ENCODE measurements at places on chromosomes 5 and 9. TPM values are rescaled to one million over a fixed set of nuclear protein-coding genes. Genes with fewer than 3 reads are reported as not detected.

GRCh38 chr9:88950341-88951154 lies 40.7 kb upstream of the S1PR3 start:
- DNase-seq = no peak

Gene WDR31
- 5.4 TPM for polyA plus RNA-seq

- peak; percentile 73 for DNase-seq
These were observed 49.6 kb upstream of the UBAC1 start for GRCh38 chr9:136010615-136011361.

DNA sequence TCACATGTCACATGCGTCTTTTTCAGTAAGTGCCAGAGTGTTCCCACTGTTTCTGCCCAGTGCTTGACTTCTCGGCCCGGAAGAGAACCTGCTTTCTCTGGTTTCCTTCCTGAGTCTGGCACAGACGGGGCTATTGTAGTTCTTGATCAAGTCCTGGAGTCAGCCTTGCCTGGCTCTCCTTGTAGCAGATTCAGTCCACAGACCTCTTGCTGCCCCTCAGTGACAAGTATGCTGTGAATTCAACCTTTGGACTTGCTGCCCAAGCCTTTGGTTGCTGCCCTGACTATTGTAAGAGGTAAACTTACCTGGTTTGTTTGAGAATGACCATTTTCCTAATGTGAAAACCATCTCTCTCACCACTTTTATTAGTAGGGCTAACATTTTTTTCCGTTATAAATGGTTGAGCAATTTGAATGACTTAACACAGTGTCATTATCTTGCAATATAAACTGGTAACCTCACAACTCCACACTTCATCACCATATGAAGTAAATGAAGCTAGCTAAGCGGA lies 24.7 kb downstream of the ZBTB34 start:
- no peak for DNase-seq

GRCh38 chr5:32551865-32552264 lies 33.5 kb upstream of the SUB1 start:
- DNase-seq = no peak

GRCh38 chr5:137248527-137248926 lies 250.6 kb downstream of the SPOCK1 start:
- DNase-seq = no peak

- DNase-seq = no peak
These were observed 73.8 kb upstream of the KLF9 start for GRCh38 chr9:70488098-70488792.

DNA sequence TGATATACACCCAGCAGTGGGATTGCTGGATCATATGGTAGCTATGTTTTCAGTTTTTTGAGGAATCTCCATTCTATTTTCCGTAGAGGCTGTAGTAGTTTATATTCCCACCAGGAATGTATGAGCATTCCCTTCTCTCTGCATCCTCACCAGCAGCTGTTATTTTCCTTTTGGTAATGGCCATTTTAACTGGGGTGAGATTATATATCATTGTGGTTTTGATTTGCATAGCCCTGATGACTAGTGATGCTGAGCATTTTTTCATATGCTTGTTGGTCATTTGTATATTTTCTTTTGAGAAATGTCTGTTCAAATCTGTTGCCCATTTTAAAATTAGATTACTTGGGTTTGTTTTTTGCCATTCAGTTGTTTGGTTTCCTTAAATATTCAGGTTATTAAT lies 11.2 kb upstream of the PPIC start:
- no peak for DNase-seq

DNA sequence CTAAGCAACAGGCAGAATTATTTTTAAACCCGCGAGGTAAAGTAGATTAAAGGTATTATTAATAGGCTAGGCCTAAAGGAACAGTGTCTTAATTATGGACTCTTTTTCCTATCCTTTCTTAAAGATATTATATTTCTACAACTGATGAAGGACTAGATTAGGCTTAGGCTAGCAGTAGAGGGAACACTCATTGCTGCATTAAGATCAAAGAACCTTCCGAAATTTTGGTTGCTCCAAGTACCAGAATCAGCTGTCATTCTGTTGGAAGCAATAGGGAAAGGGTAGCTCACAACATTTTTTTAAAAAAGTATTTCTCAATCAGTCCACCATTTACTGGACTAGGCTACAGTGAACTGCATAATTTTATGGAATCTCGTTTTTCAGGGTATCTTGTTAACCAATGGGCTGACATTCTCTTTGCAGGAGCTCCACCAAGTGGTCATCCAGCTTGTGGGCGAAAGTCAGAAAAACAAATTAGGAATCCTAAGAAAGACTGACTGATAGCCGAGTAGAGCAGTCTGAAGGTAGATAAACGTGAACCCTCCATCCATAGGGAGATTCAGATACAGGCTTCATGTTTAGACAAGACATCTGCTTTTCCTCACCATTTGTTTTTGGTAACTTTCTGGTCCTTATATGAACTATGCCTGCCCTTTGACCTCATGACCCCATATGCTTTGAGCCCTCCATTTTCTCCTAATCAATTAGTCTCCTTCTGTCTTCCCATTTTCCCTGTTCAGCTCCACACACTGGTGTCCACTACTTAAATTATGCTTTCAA lies 103.6 kb upstream of the CHD1 start:
- peak; percentile 47 for DNase-seq

Gene FAM163B
- 2.0 TPM for polyA plus RNA-seq

DNA sequence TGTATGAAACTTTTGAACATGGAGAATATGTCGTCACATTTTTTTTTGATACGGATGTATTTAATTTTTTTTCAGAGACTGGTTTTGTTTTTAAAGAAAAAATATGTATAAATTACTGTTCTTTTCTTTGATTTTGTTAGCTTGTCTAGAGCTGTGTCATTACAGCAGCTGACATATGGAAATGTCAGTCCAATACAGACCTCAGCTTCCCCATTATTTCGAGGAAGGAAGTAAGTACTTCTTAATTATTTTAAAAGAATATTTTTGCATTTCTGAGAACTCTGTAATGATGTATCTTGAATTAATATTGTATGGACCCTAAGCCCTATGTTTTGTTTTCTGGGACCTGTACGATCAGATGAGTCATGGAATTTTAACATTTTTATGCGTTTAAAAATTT lies 7.6 kb downstream of the TENT2 start:
- DNase-seq = no peak

DNA sequence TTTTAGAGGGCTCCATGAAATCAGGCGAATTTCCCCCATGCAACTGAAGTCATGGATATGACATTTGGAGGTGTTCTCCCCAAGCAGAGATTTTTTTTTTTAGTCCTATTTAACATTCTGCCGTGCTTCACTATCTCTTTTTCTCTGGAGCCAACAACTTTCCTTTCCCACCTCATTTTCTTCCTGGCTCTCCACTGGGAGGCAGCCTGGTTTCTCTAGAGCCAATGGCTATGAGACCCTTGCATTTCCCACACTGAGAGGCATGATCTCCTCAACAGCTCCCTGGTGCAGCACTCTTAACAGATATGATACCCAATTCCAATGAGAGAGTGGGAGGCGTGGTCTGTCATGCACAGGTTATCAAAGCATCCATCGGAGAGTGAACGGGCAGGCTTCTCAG lies 310.8 kb downstream of the DRD1 start:
- DNase-seq = no peak

- DNase-seq = no peak
These were observed 28.3 kb downstream of the TPD52L3 start for GRCh38 chr9:6356441-6356840.

- DNase-seq = peak; percentile 82
These were observed 182.1 kb downstream of the DMRT2 start for GRCh38 chr9:1231998-1232919.

DNA sequence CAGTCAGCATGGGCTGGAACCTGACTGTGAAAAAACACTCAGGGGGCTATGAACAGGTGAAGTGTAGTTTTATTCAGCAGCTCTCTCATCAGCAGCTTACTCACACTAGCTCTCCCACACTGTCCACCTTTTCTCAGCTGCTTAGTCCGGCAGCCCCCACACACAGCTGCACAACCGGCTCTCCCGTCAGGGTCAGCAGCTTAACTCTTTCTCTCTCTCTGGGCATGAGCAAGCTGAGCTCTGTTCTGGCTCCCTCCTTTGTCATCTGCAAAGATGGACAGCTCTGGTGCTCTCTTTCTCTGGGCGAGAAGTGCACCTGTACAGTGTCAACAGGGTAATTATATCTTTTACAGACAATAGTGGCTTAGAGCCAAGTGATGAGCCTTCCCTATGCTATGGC lies 8.2 kb downstream of the DMAC1 start:
- DNase-seq = no peak

GRCh38 chr9:95511616-95511931 lies 5.2 kb downstream of the PTCH1 start:
- no peak for DNase-seq

GRCh38 chr9:347667-348292 lies 133.1 kb downstream of the DOCK8 start:
- no peak for DNase-seq

DNA sequence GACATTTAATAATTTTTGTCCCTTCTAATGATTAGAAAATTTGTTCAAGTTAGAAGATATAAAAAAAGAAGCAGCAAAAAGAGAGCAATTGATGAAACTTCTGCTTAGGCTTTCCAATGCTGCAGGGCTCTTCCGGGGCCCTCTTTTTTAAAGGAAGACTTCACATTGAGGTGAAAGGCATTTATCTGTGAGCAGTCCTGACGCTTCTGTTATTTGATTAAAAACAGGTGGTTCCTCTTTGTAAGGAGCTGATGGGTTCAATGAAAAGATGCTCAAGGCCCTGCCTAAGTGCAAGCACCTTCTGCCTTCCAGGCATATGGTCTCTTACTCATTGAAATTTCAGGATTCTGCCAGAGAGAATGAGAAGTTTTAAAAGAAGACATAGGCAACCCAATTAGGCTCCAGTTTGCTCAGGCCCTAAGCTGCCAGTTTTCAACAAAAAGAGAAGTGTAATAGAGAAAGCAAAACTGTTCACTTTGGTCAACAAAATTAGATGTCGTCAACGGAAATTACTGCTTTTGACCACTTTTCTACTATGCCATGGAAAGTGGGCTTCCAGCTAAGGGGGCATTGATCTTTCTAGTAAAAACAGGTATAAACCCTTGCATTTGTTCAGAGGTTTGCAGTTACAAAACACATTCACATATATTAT lies 100.2 kb downstream of the INSYN2B start:
- DNase-seq = no peak

Gene BTNL3
- polyA plus RNA-seq = 0.11 TPM

GRCh38 chr5:82356808-82357671 lies 78.9 kb upstream of the RPS23 start:
- DNase-seq = peak; percentile 91

Gene OR1L4
- polyA plus RNA-seq = not detected

DNA sequence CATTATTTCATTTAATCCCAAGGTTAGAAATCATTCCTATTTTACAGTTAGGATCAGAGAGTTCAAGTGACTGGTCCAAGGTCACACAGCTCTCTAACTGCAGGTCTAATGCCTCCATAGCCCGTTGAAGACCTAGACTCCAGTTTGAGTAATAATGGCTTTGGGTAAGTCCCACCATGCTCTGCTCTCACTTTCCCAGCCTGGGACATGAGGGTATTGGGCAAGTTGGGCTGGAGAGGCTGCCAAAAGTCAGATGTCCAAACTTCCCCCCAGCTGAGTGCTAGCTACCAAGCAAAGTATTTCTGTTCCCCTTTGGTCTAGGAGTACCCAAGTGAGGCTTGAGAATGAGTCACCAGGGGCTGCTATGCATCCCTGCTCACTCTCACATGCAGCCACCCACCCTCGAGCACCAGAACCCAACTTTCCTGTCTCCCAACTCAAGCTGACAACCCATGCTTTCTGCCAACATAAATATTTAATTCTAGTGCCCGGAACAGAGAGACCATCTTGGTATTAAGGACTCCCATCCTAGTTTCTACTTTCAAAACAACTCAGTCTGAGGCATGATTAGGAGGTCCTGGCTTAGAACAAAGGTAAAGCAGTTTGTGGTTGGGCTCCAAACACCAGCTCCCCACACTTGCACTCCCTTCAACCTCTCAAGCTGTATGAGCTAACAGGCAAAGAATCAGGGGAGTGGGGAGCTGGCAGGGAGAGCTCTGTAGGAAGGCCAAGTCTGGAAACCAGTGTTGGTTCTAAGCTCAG lies 236.5 kb upstream of the TRIM32 start:
- DNase-seq = no peak

DNA sequence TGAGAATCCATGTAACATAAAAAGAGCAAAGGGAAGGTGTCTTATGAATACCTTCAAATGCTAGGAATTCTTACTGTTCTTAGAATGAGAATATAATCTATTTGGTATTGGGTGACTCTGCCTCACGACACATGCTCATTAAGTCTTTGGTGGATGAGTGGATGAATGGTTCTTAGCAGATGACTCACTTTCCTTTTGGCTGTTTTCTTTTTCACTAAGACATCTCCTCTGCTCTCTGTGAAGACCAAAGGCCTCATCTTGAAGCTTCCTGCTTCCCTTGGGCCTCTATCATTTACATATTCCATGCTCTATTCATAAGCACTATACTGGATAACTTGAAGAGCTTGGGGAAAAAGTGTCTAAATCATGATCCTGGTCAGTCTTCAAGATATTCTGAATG lies 468.1 kb downstream of the SPATA31D1 start:
- no peak for DNase-seq

DNA sequence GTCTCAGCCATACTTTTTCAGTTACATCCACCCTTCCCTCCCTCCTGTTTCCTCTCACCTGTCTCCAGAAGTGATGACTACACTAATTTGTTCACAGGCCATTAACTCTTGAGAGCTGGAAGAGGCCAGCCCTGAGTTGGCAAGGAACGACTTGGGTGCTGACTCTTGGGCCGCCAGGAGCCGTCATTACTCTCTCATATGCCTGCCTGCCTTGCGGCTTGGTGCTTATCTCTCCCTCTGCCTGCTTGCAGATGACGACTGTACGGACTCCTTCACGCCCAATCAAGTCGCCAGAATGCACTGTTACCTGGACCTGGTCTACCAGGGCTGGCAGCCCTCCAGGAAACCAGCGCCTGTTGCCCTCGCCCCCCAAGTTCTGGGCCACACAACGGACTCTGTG lies 66.1 kb downstream of the PAPPA start:
- DNase-seq = peak; percentile 45

Gene CFAP77
- 4.3 TPM for polyA plus RNA-seq

DNA sequence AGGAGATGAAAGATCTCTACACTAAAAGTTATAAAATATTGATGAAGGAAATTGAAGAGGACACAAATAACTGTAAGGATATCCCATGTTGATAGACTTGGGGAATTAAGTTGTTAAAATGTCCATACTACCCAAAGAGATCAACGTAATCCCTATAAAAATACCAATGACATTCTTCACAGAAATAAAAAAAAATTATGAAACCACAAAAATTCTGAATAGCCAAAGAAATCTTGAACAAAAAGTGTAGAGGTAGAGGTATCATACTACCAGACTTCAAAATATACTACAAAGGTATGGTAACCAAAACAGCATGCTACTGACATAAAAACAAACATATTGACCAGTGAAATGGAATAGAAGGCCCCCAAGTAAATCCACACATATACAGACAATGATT lies 71.5 kb upstream of the ELL2 start:
- no peak for DNase-seq

Gene LRRC14B
- polyA plus RNA-seq = 47.6 TPM

GRCh38 chr5:126931963-126932660 lies 98.2 kb downstream of the MARCHF3 start:
- DNase-seq = no peak

Gene CARD9
- 0.68 TPM for polyA plus RNA-seq
